ENCODE measurements at places on chromosomes 4 and X. TPM values are rescaled to one million over a fixed set of nuclear protein-coding genes. Genes with fewer than 3 reads are reported as not detected.

GPC4 gene
- polyA plus RNA-seq, result 54.7 TPM

PABPC1L2B gene
- polyA plus RNA-seq, result not detected

CSAG2 gene
- polyA plus RNA-seq, result not detected

- H3K4me1 ChIP-seq, result no peaks in the 10 kb centered on the region
- DNase-seq, result no peak
- H3K4me3 ChIP-seq, result no peak overlapping the region
These were observed 22.9 kb upstream of the COX7B2 start for GRCh38 chr4:46931981-46932380.

DNA sequence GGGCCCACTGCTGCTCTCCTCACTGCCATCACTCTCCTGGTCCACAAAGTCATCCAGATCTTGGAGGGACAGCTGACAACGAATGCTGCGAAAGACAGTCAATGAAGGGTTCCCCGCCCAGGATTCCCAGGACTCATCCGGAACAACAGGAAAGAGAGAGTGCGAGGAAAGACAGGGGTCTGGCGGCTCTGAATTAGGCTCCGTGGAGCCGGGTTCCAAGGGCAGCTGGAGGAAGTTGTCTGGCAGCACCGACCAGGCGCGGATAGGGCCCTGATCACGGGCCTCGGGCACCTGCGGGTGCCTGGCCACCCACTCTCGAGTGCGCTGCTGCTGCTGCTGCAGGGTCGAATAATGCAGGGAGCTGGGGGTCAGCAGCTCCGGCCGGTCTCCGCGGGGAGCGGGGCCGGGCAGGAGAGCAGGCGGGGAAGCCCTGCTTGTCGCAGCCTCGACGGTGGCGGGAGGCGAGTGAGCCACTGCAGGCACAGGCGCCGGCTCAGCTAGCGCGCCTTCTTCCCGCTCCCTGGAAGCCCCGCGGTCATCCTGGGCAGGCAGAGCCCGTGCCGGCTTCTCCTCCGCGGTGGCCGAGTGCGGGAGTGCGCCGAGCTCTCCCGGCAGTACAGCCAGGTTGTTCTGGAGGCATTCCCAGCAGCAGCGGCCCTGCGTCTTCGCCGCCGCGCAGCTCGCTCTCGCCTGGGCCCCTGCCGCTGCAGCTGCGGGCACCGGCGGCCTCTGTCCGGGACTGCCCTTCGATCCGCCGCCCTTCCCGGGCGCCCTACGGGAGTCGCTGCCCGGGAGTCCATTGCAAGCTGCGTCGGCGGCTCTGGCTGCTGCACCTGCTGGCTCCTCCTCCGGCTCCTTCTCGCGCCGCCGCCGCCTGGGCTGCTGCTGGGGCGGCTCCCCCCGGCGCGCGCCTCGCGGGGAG is 1.1 kb downstream of the SOWAHB start:
- peak overlapping the region; percentile 45 for H3K4me3 ChIP-seq
- peak; percentile 84 for DNase-seq
- H3K36me3 ChIP-seq, result no peaks in the 10 kb centered on the region
- H3K27me3 ChIP-seq, result peaks cover 61% of the 10 kb centered on the region
- H3K4me1 ChIP-seq, result peaks cover 15% of the 10 kb centered on the region

GRCh38 chr4:152630324-152630723 is 49.5 kb downstream of the TMEM154 start:
- no peak for DNase-seq
- no peaks in the 10 kb centered on the region for H3K4me1 ChIP-seq

- H3K4me3 ChIP-seq, result no peak overlapping the region
- no peaks in the 10 kb centered on the region for H3K4me1 ChIP-seq
- DNase-seq, result no peak
- H3K27ac ChIP-seq, result no peak overlapping the region
- H3K36me3 ChIP-seq, result peaks cover 8% of the 10 kb centered on the region
- no peaks in the 10 kb centered on the region for H3K27me3 ChIP-seq
These were observed 81.2 kb downstream of the APOOL start for GRCh38 chrX:85084770-85085393.

DNA sequence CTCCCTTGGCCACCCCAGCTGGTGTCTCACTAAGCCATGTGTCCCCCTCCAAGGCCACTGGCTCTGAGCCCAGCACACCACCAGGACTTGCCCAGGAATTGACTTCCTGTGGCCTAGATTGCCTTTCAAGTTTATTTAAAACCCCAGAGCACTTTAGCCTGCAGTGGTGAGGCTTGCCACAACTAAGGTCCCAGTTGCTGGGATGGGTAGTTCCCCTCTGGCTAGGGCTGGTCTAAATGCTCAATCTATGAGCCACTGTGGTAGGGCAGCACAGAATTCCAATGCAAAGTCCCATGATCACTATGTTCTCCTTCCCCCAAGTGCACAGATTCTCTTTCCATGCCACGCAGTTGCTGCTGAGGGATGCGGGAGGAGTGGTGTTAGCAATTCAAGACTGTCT is 61.1 kb upstream of the HCCS start:
- no peaks in the 10 kb centered on the region for H3K27me3 ChIP-seq
- no peak overlapping the region for H3K27ac ChIP-seq
- H3K36me3 ChIP-seq, result no peaks in the 10 kb centered on the region
- no peak for DNase-seq

All from left lung (tissue), 14 donors.